Ureter (tissue), 1 donor: ENCODE measurements at places on chromosomes 12 and 14. TPM values are rescaled to one million over a fixed set of nuclear protein-coding genes. Genes with fewer than 3 reads are reported as not detected.

The AMIGO2 gene
- 61.7 TPM for total RNA-seq

The GOLGA5 gene
- 33.2 TPM for total RNA-seq

The CDKL1 gene
- 34.3 TPM for total RNA-seq

The JAG2 gene
- 42.2 TPM for total RNA-seq

The SELPLG gene
- 4.3 TPM for total RNA-seq
